Activated naive CD8-positive, alpha-beta T cell treated with anti-CD3 and anti-CD28 coated beads, Interleukin-2, amount 50 U/mL, for 24 hours (primary cell): ENCODE measurements at places on chromosomes 13 and 19.
A peak's percentile ranks its signal among the peaks of the same experiment; 100 is the strongest.

- H3K36me3 ChIP-seq, result peaks cover 3% of the 10 kb centered on the region
- H3K27ac ChIP-seq, result no peak overlapping the region
- H3K27me3 ChIP-seq, result no peaks in the 10 kb centered on the region
- no peak overlapping the region for H3K4me3 ChIP-seq
- peak; percentile 35 for DNase-seq
- peaks cover 6% of the 10 kb centered on the region for H3K4me1 ChIP-seq
These were observed 7.5 kb downstream of the PLA2G4C start for GRCh38 chr19:48102870-48103751.

DNA sequence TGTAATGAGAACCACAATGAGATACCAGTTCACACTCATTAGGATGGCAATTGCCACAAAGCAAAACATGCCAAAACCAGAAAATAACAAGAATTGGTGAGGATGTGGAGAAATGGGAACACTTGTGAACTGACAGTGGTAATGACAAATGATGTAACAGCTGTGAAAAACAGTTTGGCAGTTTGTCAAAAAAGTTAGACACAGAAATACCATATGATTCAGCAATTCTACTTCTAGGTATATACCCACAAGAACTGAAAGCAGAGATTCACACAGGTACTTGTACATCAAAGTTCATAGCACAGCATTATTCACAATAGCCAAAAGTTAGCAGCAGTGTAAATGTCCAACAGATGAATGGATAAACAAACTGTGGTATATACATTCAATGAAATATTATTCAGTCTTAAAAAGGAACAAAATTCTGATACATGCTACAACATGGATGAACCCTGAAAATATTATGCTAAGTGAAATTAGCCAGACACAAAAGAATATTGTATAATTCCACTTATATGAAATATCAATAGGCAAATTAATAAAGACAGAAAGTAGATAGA is 96.5 kb downstream of the UGGT2 start:
- no peak overlapping the region for H3K4me3 ChIP-seq
- no peaks in the 10 kb centered on the region for H3K27me3 ChIP-seq
- no peaks in the 10 kb centered on the region for H3K36me3 ChIP-seq
- DNase-seq, result no peak
- no peak overlapping the region for H3K27ac ChIP-seq
- no peaks in the 10 kb centered on the region for H3K4me1 ChIP-seq

DNA sequence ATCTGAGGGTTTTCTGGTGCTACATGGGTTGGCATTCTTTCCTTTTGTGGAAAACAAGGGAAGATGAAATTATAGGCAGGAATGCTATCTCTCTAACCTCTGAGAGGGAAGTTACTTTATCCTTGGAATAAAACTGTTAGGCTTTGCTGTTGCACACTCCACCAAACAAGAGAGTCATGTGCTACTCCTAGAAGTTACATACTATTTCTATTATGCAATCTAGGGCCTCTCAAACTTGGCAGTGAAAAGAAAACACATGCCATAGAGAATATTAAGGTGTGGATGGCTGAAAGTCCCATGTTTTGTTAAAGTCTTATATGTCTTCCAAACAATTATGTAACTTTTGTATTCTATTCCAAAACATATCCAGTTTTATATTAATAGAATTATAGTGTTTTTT is 367.9 kb downstream of the SLC7A1 start:
- no peaks in the 10 kb centered on the region for H3K4me1 ChIP-seq
- H3K4me3 ChIP-seq, result no peak overlapping the region
- H3K36me3 ChIP-seq, result no peaks in the 10 kb centered on the region
- DNase-seq, result no peak
- peaks cover 3% of the 10 kb centered on the region for H3K27me3 ChIP-seq

GRCh38 chr13:99916366-99917103 is 55.0 kb downstream of the ZIC5 start:
- no peak for DNase-seq
- H3K27ac ChIP-seq, result no peak overlapping the region
- no peaks in the 10 kb centered on the region for H3K36me3 ChIP-seq
- H3K27me3 ChIP-seq, result peaks cover 25% of the 10 kb centered on the region
- peaks cover 8% of the 10 kb centered on the region for H3K4me1 ChIP-seq

DNA sequence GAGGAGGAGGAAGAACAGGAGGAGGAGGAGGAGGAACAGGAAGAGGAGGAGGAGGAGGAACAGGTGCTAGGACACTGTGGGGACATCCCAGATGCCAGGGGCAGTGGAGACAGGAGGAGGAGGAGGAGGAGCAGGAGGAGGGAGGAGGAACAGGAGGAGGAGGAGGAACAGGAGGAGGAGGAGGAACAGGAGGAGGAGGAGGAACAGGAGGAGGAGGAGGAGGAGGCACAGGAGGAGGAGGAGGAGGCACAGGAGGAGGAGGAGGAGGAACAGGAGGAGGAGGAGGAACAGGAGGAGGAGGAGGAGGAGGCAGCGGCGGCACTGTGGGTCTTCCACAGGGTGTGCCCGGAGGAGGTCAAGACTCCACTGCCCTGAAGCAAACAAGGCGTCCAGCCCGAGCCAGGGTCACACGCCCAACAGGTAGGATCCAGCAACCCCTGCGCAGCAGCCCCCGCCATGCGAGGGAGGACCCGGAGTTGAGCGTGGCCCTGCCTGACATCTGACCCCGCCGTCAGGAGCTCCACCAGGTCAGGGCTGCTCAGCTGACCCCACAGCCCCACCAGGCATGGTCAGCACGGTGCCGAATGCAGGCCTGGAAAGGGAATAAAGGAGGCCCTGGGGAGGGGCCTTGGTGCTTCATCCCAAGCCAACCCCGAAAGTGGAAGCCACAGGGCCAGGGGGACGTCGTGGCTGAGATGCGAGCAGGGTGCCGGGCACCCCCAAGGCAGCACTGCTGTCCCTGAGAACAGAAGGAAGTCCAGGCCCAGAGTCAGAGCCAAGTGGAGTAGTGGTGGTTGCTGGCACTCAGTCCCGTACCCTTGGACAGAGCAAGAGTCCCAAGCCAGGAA is 9.2 kb downstream of the SBNO2 start:
- H3K27ac ChIP-seq, result no peak overlapping the region
- DNase-seq, result no peak
- H3K4me3 ChIP-seq, result no peak overlapping the region
- H3K4me1 ChIP-seq, result peaks cover 11% of the 10 kb centered on the region

DNA sequence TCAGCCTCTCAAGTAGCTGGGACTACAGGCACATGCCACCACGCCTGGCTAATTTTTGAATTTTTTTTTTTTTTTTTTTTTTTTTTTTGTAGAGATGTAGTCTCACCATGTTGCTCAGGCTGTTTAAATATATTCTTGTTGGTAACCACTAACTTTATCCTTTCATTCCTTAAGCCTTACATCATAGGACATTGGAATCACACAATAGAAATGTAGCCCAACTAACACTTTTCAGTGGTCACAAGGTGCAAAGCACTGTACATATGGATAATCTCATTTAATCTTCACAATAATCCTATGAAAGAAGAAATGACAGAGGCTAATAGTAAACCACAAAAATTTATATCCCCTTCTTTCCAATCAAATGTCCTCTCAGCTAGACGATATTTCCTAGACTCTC is 417.8 kb upstream of the DACH1 start:
- no peak overlapping the region for H3K27ac ChIP-seq
- no peaks in the 10 kb centered on the region for H3K4me1 ChIP-seq
- H3K4me3 ChIP-seq, result no peak overlapping the region
- H3K27me3 ChIP-seq, result no peaks in the 10 kb centered on the region
- no peak for DNase-seq

- peaks cover 10% of the 10 kb centered on the region for H3K36me3 ChIP-seq
- H3K27me3 ChIP-seq, result no peaks in the 10 kb centered on the region
- peak within 1 kb of the TSS; percentile 100 for H3K4me3 ChIP-seq
These were observed at the start of gene PPP1R12C for GRCh38 chr19:55116859-55117662. Gene PPP1R12C (minus strand): TSS chr19:55117637. CDS start chr19:55117543, 94 bp downstream.

DNA sequence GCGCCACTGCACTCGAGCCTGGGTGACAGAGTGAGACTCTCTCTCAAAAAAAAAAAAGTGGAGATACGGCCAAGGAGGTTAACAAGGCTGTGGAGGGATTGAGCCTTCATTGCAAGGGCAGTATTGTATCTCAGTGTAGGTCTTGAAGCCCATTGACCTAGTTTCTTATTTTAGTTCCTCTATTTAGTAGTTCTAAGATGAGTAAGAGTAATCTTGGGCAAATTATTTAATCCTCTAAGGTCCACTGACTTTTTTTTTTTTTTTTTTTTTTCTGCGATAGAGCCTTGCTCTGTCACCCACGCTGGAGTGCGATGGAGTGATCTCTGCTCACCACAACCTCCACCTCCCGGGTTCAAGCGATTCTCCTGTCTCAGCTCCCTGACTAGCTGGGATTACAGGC is 14.3 kb upstream of the ILF3 start:
- peaks cover 48% of the 10 kb centered on the region for H3K4me1 ChIP-seq
- no peak for DNase-seq
- H3K27me3 ChIP-seq, result no peaks in the 10 kb centered on the region

DNA sequence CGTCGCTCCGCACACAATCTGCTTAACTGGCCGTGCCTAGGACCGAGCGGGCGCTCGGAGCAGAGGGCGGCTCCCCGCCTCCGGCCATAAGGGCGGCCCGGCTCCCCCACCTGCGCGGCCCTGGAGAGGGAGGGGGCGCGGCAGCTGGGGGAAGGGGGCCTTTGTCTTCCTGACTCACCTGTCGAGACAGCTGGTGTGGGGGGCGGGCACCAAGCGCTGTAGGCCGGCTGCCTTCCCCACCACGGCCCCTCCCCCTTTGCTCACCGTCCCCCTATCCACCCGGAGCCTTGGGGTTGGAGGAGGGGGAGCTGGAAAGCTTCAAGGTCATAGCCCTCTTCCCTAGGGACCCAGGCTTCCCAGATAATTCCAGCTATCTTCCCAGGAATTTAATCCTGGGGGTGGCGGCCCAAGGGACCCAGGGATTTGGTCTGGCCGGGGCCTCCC is 1.2 kb downstream of the VASP start:
- no peaks in the 10 kb centered on the region for H3K27me3 ChIP-seq
- peaks cover 18% of the 10 kb centered on the region for H3K36me3 ChIP-seq
- peak; percentile 71 for DNase-seq
- peak overlapping the region; percentile 91 for H3K4me3 ChIP-seq

GRCh38 chr19:50214699-50215543 is 11.5 kb downstream of the MYH14 start:
- no peak for DNase-seq
- no peaks in the 10 kb centered on the region for H3K36me3 ChIP-seq
- no peak overlapping the region for H3K4me3 ChIP-seq
- H3K27ac ChIP-seq, result no peak overlapping the region
- peaks cover 17% of the 10 kb centered on the region for H3K27me3 ChIP-seq

DNA sequence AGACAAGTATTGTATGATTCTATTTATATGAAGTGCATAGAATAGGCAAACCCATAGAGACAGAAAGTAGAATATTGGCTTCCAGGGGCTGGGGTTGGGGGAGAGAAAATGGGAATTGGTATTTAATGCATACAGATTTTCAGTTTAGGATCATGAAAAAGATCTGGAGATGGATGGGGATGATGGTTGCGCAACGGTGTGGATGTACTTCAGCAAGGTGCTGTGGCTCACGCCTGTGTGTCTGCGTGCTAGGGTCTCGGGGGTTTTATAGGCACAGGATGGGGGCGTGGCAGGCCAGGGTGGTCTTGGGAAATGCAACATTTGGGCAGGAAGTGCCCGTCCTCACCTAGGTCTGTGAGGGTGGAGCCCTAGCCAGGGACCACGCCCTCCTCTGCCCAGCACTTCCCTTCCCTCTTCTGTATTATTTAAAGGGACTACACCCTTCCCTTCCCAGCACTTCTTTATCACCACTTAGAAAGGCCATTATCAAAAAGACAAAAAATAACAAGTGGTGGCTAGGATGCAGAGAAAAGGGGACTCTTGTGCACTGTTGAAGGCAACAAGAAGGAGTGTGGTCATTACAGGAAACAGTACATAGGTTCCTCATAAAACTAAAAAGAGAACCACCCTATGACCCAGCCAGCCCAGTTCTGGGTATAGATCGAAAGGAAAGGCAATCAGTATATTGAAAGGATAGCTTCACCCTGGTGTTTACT is 29.0 kb downstream of the LILRB4 start:
- H3K4me1 ChIP-seq, result no peaks in the 10 kb centered on the region
- no peak overlapping the region for H3K4me3 ChIP-seq
- no peak for DNase-seq
- H3K36me3 ChIP-seq, result no peaks in the 10 kb centered on the region

DNA sequence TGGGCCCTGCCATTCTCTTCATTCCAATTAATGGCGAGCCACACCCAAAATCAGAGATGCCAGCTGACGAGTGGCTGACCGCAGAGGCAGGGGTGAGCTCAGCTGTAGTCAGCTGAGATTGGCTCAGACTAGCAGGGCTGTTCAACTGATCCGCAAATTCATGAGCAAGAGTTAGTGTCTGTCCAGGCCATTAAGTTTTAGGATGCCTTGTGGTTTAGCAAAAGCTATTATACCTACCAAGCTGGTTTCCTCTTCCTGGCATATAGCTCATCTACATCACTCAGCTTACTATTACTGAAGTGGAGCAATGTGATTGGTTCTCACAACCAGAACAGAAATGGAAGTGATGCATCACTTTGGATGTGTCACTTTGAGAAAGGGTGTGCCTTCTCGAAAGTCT is 148.7 kb downstream of the NALCN start:
- H3K27me3 ChIP-seq, result no peaks in the 10 kb centered on the region
- H3K4me3 ChIP-seq, result no peak overlapping the region
- H3K4me1 ChIP-seq, result peaks cover 2% of the 10 kb centered on the region
- DNase-seq, result no peak

DNA sequence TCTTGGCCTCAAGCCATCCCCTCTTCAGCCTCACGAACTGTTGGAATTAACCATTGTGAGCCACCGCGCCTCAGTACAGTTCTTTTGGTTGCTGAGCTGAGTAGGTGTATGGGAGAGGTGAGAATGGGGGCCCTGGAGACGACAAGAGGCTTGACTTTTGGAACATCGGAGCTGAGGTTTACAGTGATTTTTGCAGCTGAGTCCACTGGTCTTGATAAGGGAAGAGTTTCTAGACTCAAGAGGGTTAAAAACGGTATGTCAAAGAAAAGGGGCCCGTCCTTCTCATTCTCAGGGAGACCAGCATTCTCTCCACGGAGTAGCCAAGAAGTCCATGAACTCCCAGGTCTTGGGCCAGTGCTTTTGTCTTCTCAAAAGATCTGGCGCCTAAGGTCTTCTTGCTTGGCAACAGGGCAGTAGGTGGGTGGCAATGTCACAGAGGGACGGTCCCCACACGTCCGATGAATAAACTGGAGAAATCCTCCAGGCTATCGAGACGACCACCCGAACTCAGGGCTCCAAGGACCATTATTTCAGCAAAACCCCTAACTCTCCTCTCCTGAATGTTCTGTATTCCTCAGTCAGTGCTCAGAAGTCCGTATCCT is 6.4 kb upstream of the QTRT1 start:
- peaks cover 17% of the 10 kb centered on the region for H3K4me1 ChIP-seq
- H3K27ac ChIP-seq, result no peak overlapping the region
- no peak overlapping the region for H3K4me3 ChIP-seq
- peaks cover 14% of the 10 kb centered on the region for H3K27me3 ChIP-seq
